Vagina (tissue), 2 donors: ENCODE measurements at places on chromosomes 11 and 22. TPM values are rescaled to one million over a fixed set of nuclear protein-coding genes. Genes with fewer than 3 reads are reported as not detected.
A peak's percentile ranks its signal among the peaks of the same experiment; 100 is the strongest.

DNA sequence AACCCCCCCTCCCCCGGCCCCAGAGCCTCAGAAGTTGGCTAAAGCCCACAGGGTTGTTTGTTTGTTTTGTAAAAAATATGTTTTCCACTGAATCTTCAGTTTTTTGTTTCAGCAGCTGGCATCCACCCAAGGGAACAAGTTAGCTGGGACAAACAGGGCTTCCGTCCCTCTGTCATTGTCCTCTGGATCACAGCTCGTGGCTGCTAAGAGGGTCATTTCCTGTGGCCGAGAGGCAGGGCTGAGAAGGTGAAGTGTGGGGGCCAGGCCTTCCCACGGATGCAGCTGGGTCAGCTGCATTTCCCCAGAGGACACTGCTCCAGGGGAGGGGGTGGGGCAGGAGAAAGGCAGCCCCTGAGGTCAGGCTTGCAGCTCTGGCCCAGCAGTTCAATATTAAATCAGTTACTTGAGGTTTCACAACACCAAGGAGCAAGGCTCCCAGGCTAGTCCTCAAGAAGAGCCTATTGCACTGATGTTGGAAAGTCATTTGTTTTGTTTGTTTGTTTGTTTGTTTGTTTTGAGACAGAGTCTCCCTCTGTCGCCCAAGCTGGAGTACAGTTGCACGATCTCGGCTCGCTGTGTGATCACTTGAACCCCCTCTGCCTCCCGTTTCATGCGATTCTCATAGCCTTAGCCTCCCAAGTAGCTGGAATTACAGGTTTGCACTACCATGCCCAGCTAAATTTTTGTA is 34.4 kb upstream of the SMTN start:
- peak overlapping the region; percentile 73 for H3K27ac ChIP-seq
- DNase-seq, result no peak
- H3K27me3 ChIP-seq, result no peaks in the 10 kb centered on the region
- no peaks in the 10 kb centered on the region for H3K36me3 ChIP-seq
- no peak overlapping the region for H3K4me3 ChIP-seq

The TPBGL gene
- 1.7 TPM for total RNA-seq

The GAB4 gene
- not detected for total RNA-seq

- no peak overlapping the region for H3K27ac ChIP-seq
- no peaks in the 10 kb centered on the region for H3K36me3 ChIP-seq
- DNase-seq, result no peak
- H3K27me3 ChIP-seq, result no peaks in the 10 kb centered on the region
These were observed 53.6 kb downstream of the SLC35F2 start for GRCh38 chr11:107804971-107805370.

DNA sequence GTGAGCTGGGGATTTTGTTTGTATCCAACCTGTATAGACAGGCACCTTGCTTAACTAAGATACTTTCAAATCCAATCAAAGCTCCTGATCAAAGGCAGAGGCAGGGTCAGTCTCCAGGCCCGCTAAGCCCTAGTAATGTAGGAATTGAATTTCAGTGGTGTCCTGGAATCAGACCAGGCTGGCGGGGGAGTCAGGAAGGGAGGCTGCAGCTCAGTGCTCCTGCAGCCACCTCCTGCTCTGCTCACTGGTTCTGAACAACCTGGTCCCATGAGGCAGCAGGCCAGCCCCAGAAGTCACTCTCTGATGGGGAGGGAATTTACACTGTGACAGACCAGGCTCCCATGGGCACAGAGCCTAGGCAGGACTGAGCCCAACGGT is 38.5 kb upstream of the GALNT18 start:
- no peaks in the 10 kb centered on the region for H3K27me3 ChIP-seq
- DNase-seq, result no peak
- no peak overlapping the region for H3K4me3 ChIP-seq
- H3K36me3 ChIP-seq, result no peaks in the 10 kb centered on the region
- no peak overlapping the region for H3K27ac ChIP-seq

- H3K36me3 ChIP-seq, result no peaks in the 10 kb centered on the region
- H3K27me3 ChIP-seq, result no peaks in the 10 kb centered on the region
- H3K4me1 ChIP-seq, result peaks cover 27% of the 10 kb centered on the region
- DNase-seq, result no peak
- H3K27ac ChIP-seq, result no peak overlapping the region
These were observed 55.2 kb downstream of the NECTIN1 start for GRCh38 chr11:119673759-119674336.

The ANO1 gene
- 40.8 TPM for total RNA-seq

DNA sequence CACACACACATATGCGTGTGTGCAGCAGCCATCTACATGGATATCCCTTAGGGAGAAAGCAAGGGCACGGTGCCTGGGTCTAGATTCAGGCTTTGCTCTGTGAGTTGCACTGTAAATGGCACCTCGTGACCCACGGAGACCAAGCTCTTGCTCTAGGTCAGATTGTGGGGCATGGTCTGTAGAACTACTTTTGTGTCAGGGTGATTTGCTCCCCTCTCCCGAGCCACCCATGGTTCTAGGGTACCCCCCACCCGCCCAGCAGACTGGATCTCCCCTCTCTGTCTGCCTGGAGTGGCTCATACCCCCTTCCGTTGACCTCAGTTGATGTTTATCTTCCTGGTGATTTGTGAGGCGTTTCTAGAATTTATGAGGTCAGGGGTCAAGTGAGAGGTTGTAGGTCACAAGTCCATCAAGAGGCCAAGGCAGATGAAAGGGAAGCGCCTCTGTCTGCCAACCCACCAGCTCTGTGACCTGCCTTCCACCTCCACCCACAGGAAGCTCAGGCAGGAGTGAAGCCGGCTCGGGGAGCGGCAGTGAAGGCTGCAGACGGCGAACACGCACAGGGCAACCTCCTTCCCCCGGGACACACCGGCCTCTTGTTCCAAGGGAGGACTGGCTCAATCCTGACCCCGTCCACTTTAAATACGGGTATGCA is 76.2 kb upstream of the TTLL12 start:
- no peak for DNase-seq
- H3K27ac ChIP-seq, result no peak overlapping the region
- H3K4me1 ChIP-seq, result peaks cover 23% of the 10 kb centered on the region
- H3K36me3 ChIP-seq, result no peaks in the 10 kb centered on the region

The CSNK2A3 gene
- total RNA-seq, result 1.2 TPM

DNA sequence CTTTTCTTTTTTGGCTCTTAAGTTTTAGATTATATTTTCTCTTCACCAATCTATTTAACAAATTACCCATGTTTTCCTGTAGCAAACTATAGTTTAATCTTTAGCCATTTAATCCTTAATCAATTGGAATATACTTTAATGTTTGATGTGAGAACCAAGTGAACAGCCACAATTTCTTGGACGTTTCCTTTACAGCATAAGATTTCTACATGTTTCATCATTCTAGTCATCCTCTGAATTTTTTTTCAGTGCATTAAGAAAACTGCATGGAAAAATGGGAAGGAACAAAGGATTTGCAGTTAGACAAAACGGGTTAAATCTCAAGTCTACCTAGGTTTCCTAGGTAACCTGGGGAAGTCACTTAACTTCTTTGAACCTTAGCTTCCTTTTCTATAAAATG is 507.1 kb upstream of the CCDC90B start:
- no peak overlapping the region for H3K4me3 ChIP-seq
- DNase-seq, result no peak
- no peak overlapping the region for H3K27ac ChIP-seq
- no peaks in the 10 kb centered on the region for H3K27me3 ChIP-seq
- H3K4me1 ChIP-seq, result no peaks in the 10 kb centered on the region

- no peaks in the 10 kb centered on the region for H3K36me3 ChIP-seq
- H3K27ac ChIP-seq, result no peak overlapping the region
- H3K4me3 ChIP-seq, result no peak overlapping the region
- peaks cover 52% of the 10 kb centered on the region for H3K4me1 ChIP-seq
These were observed 3.9 kb downstream of the FDX1 start for GRCh38 chr11:110433393-110434333.

DNA sequence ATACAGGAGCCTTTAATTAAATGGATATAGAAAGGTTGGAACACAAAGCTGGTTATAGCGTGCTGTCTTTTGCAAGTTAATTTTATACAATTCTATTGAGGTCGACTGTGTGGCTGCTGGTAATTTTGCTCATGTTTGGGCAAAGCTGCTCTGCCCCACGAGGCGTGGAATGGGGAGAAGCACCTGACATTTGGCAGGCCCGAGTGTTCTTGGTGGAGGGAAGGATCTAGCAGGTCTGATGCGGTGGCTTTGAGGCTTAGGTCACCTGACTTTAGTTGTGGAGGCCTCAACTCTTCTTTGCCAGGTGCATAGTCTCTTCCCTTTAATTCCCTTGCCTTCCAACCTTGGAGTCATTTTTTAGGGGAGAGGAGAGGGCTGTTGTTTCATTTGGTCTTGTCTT is 97.3 kb downstream of the ZBTB16 start:
- no peaks in the 10 kb centered on the region for H3K27me3 ChIP-seq
- H3K27ac ChIP-seq, result peak overlapping the region; percentile 95
- no peak for DNase-seq
- no peak overlapping the region for H3K4me3 ChIP-seq

The PRG3 gene
- not detected for total RNA-seq

DNA sequence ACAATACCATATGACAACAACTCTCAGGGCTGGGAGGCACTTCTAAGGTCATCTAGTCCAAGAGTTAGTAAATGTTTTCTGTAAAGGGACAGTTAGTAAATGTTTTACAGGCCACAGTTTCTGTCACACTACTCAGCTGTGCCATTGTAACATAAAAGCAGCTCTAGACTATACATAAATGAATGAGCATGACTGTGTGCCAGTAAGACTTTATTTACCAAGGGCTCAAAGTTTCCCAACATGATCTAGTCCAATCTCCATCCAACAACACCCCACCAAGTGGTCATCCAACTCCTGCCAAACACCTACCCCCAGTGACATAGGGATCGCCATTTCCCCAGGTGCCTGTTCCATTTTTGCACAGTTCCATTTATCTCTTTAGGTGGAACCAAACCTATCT is 12.1 kb downstream of the SERGEF start:
- no peaks in the 10 kb centered on the region for H3K4me1 ChIP-seq
- H3K4me3 ChIP-seq, result no peak overlapping the region
- H3K27me3 ChIP-seq, result no peaks in the 10 kb centered on the region
- H3K27ac ChIP-seq, result no peak overlapping the region

DNA sequence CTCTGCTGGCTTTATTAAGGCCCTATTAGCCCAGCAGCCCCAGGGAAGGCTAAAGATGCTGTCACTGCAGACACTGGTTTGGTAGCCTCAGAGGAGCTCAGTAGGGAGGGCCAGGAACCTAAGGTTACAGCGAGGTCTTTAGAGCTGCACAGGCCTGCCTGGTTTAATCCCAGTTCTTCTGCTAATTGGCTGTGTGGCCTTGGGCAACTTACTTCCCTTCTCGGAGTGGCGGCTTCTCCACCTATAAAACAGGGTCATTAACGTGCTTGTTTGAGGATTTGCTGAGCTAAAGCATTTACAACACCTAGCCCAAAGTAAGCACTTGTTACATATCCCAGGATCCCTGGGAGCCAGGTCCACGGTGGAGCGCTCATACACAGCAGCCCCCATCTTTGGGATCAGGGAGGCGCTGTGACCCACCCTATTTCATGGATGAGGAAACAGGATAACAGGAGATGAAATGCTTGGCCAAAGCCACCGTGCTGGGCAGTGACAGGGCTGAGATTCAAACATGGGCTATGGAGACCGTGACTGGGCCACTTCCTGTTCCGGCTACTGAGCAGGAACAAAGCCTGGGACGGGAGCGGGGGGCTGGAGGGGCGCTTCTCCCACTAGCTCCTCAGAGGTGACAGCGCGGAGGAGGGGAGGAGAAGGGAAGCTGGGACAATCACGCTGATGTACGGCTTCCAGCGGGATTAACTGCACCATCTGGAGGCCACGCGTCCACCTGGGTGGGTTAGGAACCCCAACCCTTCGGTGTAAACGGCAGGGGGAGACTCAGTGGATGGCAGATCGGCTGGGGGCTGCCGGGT is 61.5 kb downstream of the IGLL1 start:
- H3K36me3 ChIP-seq, result no peaks in the 10 kb centered on the region
- no peak overlapping the region for H3K4me3 ChIP-seq
- H3K27me3 ChIP-seq, result no peaks in the 10 kb centered on the region
- H3K4me1 ChIP-seq, result peaks cover 16% of the 10 kb centered on the region

The CHRM1 gene
- total RNA-seq, result not detected

DNA sequence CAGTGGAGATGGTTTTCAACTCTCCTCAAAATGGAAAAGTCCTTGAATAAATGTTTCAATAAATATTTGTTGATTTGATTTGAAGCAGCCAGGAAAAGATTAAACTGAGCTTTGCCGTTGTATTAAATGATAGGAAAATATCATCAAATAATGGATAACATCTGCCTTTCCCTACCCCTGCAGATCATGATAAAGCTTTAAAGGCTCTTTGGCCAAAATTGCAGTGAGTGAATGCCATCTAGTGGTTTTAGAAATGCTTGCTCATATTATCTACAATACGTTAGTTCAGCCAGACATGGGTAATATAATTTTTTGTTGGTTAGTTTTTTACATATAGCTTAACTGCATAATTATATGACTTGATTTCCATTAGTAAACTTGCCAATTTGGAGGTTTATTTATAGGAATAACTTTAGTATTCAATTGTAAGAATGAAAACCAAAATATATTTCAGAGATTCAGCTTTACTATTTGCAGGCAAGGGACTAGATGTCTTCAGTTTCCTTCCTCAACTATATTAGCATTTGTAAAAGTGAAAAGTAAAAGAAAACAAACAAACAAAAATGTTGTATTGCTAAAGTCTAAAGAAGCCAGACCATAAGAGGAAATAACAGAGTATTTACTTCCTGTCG is 159.2 kb downstream of the MSANTD4 start:
- H3K4me1 ChIP-seq, result no peaks in the 10 kb centered on the region
- no peak for DNase-seq
- no peak overlapping the region for H3K27ac ChIP-seq
- no peak overlapping the region for H3K4me3 ChIP-seq
- no peaks in the 10 kb centered on the region for H3K27me3 ChIP-seq
- no peaks in the 10 kb centered on the region for H3K36me3 ChIP-seq

The LDLRAD3 gene
- 34.4 TPM for total RNA-seq

DNA sequence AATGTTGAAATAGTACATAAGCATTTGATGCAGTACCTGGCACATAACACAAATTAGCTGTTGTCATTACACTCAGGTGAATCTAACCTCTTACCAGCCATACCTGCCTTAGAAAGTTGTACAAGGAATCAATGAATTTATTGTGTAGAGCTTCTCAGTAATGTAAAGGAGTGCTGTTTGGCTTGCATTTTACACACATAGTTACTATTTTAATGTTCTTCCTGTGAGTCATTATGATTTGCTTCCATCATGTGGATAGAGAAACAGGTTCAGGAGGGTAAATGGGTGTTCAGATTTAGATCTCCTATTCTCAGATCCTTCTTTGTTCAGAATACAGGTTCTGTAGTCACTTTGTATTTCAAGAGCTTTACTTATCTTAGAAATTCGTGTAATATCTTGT is 27.6 kb upstream of the RCE1 start:
- no peaks in the 10 kb centered on the region for H3K27me3 ChIP-seq
- DNase-seq, result no peak
- no peaks in the 10 kb centered on the region for H3K4me1 ChIP-seq
- H3K36me3 ChIP-seq, result no peaks in the 10 kb centered on the region
- H3K4me3 ChIP-seq, result no peak overlapping the region
